ENCODE measurements at places on chromosomes 2 and 18.
A peak's percentile ranks its signal among the peaks of the same experiment; 100 is the strongest.

GRCh38 chr2:216111122-216111521 lies 2.0 kb downstream of the XRCC5 start:
- DNase-seq: no peak

- DNase-seq: no peak
Observed at GRCh38 chr2:98809878-98810587, 79.1 kb upstream of the MGAT4A start.

GRCh38 chr18:60329131-60329530 lies 43.4 kb downstream of the MC4R start:
- DNase-seq: no peak

DNA sequence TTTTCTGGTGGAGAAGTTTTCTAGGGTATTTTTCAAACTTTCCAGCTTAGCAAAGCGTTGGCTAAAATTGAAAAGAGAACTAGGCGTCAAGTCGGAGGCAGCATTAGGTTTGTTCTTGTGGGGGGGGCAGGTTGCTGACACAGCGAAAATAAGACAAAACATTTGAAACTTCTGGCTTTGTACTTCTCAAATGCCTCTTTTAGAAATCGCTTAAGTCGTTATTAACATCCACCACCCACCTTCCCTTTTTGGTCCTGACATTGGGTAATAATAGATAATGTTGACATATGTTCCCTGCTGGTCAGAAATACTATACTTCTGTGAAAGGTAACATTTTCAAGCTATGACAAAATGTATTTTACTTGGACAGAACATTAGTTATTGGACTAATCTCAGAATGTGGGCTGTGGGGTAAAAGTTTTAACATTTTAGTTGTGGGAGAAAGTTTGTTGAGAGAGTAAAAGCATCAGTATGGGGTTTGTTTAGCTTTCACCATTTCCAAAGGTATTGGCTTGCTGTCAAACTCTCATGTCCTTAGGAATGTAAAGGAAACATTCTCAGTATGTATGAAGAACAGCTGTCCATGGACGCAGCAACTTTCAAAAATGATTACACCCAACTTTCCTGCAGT lies 88.1 kb upstream of the ZEB2 start:
- no peak for DNase-seq

DNA sequence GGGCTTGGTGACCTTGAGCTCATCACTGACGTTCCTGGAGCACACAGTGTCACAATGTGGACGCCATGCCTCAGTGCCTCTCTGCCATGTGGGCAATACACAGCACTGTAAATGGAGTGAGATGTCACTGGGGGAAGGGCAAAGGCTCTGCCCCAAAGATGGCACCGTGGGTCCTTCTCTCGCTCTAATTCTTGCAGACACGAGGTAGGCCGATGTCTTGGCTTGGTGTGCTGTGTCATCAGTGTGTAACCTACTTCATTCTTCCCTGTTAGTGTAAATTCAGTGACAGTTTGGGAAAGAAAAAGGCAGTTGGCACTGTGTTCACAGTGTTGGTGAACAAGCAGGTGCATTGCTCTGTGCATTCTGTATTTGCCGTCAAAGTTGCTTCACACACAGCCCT lies 309.3 kb upstream of the MYT1L start:
- DNase-seq: no peak

DNA sequence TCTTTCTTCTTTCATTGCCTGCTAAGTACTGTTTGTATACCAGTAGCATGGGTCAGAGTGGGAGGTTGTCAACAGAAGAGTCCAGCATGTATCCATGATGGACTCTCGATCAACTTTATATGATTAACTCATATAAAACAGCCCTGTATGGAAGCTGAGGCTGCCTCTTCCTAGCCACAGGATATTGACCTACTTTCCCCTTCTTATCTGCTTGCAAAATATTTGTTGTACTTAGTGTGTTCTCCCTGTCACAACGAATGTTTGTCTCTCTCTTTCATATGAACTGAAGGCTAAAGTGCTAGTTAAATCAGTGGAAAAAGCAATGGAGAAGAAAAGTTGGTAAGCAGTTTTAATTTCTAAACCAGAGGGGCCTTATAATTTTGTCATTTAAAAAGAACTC lies 17.8 kb downstream of the MYO1B start:
- no peak for DNase-seq

DNA sequence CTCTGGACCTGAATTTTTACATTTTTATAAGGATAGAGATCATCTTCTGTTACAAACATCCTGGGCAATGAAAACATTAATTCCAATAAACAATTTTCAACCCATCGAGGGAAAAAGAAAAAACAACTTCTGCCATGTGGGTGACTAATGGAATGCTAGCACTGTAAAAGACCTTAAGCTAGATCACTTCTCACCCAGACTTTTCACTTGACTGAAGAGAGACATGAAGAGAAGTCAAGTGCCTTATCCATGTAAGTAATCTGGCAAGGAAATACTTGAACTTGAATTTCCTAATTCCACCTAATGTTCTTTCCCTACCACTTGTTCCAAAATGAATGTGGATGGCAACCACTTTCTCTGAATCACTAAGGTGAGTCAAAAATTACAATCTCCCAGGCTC lies 98.3 kb upstream of the ACVR1C start:
- DNase-seq: no peak

GRCh38 chr2:171909266-171909665 lies 13.0 kb upstream of the HAT1 start:
- no peak for DNase-seq

GRCh38 chr18:53702480-53702879 lies 522.0 kb downstream of the MBD2 start:
- no peak for DNase-seq

GRCh38 chr2:235050980-235051351 lies 99.1 kb downstream of the SH3BP4 start:
- DNase-seq: peak; percentile 87

GRCh38 chr2:240372101-240372500 lies 63.4 kb upstream of the GPC1 start:
- no peak for DNase-seq

- DNase-seq: no peak
Observed at GRCh38 chr2:202750763-202751427, 116.1 kb downstream of the FAM117B start.

GRCh38 chr2:26883956-26884355 lies 36.0 kb downstream of the DPYSL5 start:
- DNase-seq: peak; percentile 64

GRCh38 chr18:63162271-63163014 lies 157.1 kb downstream of the BCL2 start:
- DNase-seq: no peak

DNA sequence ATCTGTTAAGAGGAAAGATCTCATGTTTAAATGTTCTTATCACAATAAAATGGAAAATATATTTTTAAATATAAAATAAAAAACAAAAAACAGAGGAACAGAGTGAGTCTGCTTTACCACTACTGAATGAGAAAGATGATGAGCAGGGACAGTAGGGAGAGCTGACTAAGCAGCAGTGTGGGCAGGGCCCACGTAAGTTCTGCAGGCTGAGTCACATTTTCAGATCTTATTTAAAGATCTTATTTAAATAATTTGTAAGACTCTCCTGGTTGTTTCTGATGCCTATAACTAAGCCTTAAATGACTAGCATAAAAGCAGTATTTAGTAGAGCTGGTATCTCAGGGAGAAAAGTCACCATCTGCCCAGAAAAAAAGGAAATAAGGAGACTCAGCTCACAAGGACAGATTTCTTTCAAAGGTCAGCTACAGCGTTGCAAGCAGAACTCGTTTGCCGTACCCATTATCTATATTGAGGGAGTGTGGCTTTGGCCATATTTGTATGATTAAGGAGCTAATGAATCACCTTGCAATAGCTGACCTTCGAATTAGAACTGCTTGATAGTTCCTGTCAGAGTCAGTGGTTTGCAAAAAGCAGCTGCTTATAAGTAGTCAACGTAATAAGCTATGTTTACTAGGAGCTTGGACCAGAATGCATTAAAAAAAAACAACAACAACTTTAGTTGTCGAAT lies 322.1 kb upstream of the CHAC2 start:
- no peak for DNase-seq

- DNase-seq: no peak
Observed at GRCh38 chr2:47223980-47224379, 68.9 kb upstream of the STPG4 start.

DNA sequence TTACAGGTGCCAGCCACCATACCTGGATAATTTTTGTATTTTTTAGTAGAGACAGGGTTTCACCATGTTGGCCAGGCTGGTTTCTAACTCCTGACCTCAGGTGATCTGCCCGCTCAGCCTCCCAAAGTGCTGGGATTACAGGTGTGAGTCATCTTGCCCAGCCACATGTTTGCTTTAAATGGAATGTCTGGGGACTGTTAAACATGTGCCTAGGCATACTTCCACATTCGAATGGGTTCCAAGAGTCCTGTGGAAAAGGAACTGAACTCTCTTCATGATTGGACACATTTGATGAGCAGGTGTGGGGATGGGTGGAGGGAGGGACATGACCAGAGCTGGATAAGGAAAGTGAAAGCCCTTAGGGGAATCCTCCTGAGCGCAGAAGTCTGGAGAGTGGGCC lies 58.4 kb upstream of the GREB1L start:
- no peak for DNase-seq

DNA sequence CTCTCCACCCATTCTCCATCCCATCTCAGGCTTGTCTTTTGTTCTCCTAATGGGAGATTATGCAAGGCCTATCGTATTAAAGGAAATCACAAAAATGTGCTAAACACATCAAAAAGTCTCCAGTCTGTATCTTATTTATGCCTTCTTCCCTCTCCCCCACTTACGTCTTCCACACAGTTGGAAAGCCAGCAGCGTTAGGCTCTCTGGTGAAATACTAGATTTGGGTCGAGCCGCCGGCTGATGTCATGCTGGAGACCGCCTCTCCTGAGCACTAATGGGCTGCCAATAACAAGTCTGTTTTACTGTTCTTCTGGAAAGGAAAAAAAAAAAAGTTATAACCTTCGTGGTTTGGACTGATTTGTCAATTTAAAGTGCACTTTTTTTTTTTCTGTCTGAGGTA lies 182.7 kb upstream of the SIX2 start:
- DNase-seq: no peak

DNA sequence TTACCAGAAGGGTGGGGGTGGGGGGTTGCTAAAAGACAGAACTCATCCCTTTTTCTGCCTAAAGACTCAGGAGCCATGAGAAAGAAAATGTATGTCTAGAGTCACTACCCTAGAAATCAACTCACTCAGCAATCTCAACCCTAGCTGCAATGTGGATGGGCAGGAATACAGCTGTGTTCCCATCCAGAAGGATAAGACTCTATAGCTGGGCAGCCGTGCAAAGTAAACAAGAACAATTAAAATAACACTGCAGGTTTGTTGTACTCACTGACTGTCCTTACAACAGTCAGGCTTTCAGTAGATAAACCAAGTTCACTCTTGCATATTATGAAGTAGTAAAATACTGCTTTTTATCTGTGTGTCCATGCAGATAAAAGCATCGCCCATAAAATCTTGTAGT lies 74.0 kb downstream of the ESCO1 start:
- no peak for DNase-seq

GRCh38 chr2:113692698-113693428 lies 63.6 kb downstream of the SLC35F5 start:
- DNase-seq: no peak

GRCh38 chr2:55887351-55887750 lies 36.2 kb downstream of the EFEMP1 start:
- DNase-seq: no peak

GRCh38 chr2:136081582-136082210 lies 36.3 kb downstream of the CXCR4 start:
- DNase-seq: no peak

DNA sequence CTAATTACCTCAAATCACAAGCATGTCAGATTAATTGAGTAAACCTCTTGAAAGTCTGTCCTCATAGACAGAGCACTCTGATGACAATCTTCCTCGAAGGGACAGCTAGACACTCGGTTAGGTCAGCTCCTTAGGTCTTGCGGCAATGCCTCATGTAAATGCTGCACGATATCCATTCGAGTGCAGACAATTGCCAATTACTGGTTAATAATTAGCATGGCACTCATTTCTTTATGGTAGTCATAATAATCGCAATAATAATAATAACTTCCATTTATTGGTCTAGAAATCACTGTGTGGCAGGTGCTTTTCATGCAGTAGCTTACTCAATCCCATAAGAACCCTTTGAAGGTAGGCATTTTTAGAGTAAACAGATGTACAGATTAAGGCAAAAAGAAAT lies 44.7 kb upstream of the DSC1 start:
- no peak for DNase-seq

DNA sequence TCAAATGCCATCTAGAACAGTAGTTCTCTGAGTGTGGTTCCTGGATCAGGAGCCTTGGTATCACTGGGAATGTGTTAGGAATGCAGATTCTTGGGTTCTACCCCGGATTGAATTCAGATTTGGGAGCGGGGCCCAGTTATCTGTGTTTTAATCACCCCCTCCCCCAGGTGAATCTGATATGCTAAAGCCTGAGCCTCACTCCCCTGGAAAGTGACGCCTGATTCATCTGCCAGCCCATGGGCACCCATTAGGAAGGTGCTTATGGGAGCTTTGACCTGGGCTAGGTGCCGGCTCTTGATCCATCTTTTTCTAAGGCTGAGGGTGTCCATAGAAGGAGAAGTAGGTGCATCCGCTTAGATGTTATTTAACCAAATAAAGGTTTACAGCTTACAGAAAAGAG lies 199.4 kb downstream of the NEDD4L start:
- DNase-seq: no peak

DNA sequence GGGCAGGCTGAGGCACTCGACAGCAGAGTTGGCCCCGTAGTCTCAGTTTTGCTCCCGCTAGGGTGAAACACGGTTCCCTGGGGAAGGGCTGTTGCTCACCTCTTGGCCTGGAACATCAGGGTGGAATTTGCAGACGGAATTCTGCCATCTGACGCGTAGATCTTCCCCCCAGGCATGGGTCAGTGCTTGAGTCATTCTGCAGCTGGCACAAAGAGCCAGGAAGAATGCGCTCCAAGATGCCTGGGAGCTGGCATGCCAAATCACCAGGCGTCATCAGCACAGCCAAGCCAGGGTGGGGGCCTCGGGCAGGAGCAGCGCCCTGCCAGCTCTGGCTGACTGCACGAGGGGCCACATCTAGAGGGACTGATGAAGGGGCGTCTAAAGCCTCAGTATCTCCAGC lies 42.7 kb downstream of the ODC1 start:
- no peak for DNase-seq

GRCh38 chr2:39851651-39852110 lies 72.6 kb upstream of the THUMPD2 start:
- no peak for DNase-seq

GRCh38 chr2:55026202-55026601 lies 24.0 kb downstream of the RTN4 start:
- DNase-seq: no peak

GRCh38 chr2:125684932-125685331 lies 971.0 kb upstream of the GYPC start:
- no peak for DNase-seq

- DNase-seq: no peak
Observed at GRCh38 chr2:47087051-47087450, 68.1 kb downstream of the STPG4 start.

DNA sequence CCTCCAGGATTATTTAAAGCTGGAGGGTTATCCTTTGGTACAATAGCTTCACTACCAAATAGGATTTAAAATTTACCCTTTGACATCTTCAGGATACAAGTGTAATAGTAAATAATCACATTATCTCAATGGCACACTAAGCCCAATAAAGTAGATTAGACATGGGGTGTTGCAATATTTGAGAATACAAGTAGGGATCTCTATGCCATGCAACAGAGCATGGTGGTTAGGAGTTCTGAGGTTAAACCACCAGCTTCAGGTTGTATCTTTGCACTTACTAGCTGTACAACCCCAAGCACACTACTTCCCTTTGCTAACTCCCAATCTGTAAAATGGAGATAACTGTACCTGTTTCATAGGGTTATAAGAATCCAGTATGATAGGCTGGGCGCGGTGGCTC lies 6.2 kb downstream of the MBD2 start:
- DNase-seq: no peak
